ENCODE measurements at places on chromosomes 4 and X. TPM values are rescaled to one million over a fixed set of nuclear protein-coding genes. Genes with fewer than 3 reads are reported as not detected.

Gene DCAF4L1
- total RNA-seq: 0.15 TPM

Gene MAGEA4
- not detected for total RNA-seq

Gene HERC5
- total RNA-seq: 8.4 TPM

Gene KCND1
- total RNA-seq: 1.9 TPM

Gene F8
- 19.1 TPM for total RNA-seq

Gene GNRHR
- not detected for total RNA-seq

Gene IL13RA1
- 22.4 TPM for total RNA-seq

Gene RBMXL3
- not detected for total RNA-seq

Gene NEXMIF
- total RNA-seq: 0.33 TPM

Gene CXorf49B
- not detected for total RNA-seq

Gene SYNPO2
- 8.4 TPM for total RNA-seq

Gene UBA1
- 185 TPM for total RNA-seq

Gene RNF128
- total RNA-seq: 49.9 TPM

Gene MTTP
- total RNA-seq: 0.30 TPM

Gene CCDC158
- 0.11 TPM for total RNA-seq

Gene FUNDC1
- total RNA-seq: 9.5 TPM

Gene SOD3
- 119 TPM for total RNA-seq

Gene GAGE12F
- total RNA-seq: not detected

Gene PRRG3
- total RNA-seq: 0.22 TPM

Gene PLP1
- not detected for total RNA-seq

Gene TCEAL7
- total RNA-seq: 0.97 TPM
